ENCODE measurements at places on chromosomes 7 and 10.

GRCh38 chr7:115758025-115758424 lies 272.5 kb downstream of the TFEC start:
- no peak for DNase-seq

- DNase-seq = no peak
Measured at GRCh38 chr10:97020452-97021400, 165.0 kb downstream of the SLIT1 start.

GRCh38 chr7:37921876-37922275 lies 1.4 kb downstream of the EPDR1 start:
- no peak for DNase-seq

DNA sequence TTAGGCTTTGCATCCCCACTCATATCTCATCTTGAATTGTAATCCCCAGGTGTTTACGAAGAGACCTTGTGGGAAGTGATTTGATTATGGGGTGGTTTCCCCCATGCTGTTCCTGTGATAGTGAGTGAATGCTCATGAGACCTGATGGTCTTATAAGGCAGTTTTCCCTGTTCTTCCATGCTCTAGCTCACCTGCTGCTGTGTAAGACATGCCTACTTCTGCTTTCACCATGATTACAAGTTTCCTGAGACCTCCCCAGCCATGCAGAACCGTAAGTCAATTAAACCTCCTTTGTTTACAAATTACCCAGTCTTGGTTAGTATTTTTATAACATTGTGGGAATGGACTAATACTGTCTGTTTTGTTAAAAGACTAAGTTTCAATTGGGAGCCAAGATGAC lies 35.3 kb upstream of the ZNF92 start:
- no peak for DNase-seq

- DNase-seq = no peak
Measured at GRCh38 chr7:112358513-112358912, 91.7 kb upstream of the IFRD1 start.

- DNase-seq = no peak
Measured at GRCh38 chr10:3236644-3237404, 64.2 kb upstream of the PITRM1 start.

DNA sequence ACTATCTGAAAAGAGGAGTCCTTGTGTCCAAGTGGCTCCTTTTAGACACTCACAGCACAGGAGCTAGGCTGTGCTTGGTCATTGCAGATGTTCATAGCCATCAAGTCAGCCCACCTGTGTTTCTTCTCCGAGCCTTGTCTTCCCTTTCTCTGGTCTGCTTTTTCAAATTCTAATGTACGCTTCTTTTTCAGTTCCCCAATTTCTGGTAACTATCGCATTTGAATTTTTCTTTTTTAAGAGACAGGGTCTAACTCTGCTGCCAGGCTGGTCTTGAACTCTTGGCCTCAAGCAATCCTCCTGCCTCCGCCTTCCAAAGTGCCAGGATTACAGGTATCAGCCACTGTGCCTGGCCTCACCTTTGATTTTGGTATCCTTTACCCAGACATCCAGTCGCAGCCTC lies 18.9 kb downstream of the APBB1IP start:
- no peak for DNase-seq

DNA sequence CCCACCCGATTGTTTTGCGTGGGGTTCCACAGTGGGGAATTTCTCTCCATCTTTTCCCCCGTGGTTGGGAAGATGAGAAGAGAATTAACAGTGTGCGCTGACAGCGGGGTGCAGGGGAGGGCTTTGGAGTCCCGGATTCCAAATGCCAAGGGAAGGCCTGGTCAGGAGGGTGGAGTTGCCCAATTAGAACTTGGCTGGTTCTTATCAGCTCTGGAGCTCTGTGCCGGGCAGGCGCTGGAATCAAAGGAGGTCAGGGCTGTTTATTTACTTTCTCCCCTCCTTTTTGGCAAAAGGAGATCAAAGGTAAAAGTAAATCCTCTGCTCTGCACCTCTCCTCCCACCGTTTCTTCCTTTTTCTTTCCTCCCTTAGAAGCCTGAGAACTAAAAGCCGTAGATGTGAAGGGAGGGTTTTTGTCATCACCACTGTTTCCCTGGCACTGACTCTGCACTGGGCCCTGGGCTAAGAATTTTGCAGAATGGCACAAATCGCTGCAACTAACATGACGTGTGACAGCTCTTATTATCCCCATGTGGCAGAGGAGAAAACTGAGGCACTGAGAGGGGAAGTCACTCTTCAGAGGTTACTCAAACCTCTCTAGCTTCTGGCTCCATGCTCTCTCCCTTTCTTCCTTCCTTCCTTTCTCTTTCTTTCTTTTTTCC lies 95.2 kb upstream of the ZNF716 start:
- no peak for DNase-seq

GRCh38 chr7:4169455-4169854 lies 512.6 kb upstream of the FOXK1 start:
- no peak for DNase-seq

GRCh38 chr10:18158773-18159265 lies 18.6 kb downstream of the CACNB2 start:
- no peak for DNase-seq

GRCh38 chr7:2966466-2967078 lies 77.1 kb downstream of the CARD11 start:
- no peak for DNase-seq

GRCh38 chr10:22854935-22855421 lies 72.9 kb upstream of the ARMC3 start:
- DNase-seq = no peak

DNA sequence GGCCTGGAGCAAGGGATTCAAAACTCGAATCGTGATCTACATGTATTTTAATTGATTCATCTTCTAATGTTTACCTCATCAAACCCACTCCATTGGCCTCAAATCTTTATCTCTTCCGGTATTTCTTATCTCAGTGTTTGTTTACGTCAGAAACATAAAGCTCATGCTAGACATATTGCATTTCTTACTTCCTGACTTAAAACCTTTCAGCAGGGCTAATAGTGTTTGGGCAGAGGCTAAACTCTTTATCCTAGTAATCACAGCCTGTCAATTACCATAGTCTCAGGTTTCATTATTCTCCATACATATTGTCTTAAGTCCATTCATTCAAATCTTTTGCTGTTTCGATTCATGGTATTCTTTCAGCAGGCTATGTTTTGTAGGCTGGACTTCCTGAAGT lies 81.3 kb upstream of the AGR3 start:
- no peak for DNase-seq

GRCh38 chr7:16826060-16826459 lies 21.3 kb upstream of the AGR2 start:
- DNase-seq = no peak

- DNase-seq = no peak
Measured at GRCh38 chr10:51910596-51910995, 211.2 kb upstream of the CSTF2T start.

- no peak for DNase-seq
Measured at GRCh38 chr7:155987681-155988235, 175.5 kb upstream of the SHH start.

- no peak for DNase-seq
Measured at GRCh38 chr7:124349443-124349842, 316.6 kb upstream of the TMEM229A start.

DNA sequence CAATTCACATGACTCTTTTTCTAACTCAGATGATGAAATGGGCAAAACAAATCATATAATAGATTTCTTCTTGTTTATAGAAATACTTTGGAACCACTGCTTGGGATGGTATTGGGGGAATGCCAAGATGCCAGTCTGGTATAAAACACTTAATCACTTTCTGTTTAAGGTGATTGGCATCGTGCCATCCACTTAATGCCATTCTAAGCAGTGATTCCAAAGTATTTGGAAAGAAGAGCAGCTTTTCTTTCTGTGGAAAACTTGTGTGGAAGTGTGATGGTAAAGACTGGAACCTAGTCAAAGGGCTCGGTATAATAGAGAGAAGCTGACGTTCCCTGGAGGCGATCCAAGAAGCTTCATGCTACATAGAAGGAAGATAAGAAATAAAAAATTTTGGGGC lies 120.6 kb downstream of the TMEM26 start:
- no peak for DNase-seq

DNA sequence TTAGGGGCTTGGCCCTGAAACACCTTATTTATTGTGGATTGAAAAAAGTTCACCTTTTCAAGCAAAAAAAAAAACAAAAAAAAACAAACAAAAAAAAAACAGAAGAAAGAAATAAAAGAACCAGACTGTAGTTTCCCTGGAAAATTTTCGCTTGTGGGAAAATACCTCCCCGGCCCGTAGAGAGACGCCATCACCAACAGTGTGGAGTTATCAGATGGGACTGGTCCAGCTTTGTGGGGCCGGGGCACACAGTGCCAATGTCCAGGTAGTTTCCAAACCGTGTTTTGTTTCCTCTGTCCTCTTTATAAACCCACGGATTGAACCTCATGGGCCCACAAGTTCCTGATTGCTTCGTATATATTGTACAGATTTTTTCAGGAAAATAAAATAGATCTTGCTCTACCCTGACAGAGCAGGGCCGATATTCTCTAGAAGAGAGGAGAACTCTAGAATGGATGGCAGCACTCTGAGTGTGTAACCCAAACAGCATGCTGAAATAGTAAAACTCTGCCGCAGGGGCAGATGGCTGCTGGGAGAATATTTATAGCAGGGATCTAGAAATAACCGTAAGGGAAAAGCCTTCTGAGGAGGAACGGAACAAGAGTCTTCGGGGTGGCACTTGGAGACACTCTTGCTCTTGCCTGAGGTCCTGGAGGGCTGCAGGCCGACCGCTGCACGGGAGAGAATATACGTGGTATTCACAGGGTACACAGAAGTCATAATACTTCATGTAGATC lies 241.0 kb downstream of the FRMD4A start:
- DNase-seq = no peak

DNA sequence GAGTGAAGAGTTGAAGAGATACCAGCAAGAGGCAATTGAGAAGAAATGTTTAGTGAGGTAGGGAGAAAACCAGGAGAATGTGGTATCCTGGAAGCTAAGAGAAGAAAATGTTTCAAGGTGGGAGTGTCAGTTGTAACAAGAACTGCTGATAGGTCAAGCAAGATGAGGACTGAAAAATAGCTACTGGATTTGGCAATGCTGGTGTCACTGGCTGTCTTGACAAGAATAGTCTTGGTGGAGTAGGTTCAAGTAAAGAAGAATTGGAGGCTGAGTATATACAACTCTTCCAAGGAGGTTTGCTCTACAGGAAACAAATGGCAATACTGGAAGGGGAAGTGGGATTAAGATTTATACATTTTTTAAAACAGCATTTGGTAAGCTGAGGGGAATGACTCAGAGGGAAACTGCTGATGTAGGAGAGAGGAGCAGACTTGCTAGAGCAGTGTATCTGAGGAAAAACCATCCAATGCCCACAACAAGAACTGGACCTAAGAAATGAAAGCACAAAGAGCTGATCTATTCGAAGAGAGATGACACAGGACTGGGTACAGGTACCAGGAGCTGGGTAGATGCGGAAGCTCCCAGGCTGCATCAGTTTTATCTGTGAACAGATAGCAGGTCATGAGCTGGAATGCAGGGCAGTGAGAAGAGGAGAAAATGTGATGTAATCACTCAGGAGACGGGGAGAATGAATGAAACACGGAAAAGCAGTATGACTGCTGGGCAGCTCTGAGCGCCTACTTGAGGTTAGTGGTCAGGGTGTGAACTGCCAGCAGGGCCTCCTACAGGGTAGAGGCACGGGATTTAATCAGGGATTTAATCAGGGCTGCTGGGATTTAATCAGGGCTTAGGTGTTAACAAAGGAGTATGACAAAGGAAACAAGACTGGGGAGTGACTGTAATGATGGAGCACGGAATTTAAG lies 34.5 kb downstream of the FAM25A start:
- no peak for DNase-seq

DNA sequence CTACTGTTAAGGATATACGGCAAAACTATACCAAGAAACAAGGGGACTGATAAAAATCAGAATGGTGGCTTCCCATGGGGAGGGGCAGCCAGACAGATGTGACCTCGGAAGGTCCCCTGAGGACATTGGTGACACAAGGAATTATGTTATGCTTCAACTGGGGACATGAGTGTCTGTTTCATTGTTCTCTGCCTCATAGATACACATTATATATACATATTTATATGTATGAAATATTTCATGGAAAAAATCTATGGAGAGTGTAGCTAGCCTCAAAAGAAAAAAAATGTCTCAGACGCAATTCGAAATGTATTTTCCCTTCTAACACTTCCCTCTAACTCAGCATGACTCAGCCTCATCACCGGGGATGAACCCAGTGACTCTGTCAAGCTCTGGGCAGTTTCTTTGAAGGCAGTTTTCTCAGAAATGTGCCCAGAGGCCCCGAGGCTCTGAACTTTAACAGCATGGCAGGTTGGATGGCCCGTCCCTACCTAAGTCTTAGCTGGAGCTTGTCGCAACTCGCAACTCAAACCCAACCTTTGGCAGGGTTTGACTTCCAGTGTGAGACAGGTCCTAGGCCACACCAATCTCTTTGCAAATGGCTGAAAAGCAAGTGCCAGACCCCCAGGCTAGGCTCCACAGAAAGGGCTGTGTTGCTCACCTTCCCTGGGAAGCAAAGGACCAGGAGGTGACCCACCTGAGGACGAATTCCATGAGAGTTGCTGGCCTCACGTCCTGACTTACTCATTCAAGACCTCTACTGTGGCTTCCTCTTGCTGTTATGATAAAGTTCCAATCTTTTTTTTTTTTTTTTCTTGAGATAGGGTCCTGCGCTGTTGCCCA lies 86.9 kb downstream of the CARD11 start:
- no peak for DNase-seq

DNA sequence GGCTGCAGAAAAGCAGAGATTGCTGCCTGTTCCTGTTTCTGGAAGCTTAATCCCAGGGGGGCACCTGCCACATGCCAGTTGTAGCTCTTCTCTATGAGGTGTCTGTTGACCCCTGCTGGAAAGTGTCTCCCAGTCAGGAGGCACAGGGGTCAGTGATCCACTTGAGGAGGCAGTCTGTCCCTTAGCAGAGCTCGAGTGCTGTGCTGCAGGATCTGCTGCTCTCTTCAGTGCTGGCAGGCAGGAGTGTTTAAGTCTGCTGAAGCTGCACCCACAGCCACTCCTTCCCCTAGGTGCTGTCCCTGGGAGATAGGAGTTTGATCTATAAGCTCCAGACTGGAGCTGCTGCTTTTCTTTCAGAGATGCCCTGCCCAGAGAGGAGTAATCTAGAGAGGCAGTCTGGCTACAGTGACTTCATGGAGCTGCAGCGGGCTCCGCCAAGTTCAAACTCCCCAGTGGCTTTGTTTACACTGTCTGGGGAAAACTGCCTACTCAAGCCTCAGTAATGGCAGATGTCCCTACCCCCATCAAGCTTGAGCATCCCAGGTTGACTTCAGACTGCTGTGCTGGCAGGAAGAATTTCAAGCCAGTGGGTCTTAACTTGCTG lies 57.6 kb upstream of the CROT start:
- DNase-seq = no peak

DNA sequence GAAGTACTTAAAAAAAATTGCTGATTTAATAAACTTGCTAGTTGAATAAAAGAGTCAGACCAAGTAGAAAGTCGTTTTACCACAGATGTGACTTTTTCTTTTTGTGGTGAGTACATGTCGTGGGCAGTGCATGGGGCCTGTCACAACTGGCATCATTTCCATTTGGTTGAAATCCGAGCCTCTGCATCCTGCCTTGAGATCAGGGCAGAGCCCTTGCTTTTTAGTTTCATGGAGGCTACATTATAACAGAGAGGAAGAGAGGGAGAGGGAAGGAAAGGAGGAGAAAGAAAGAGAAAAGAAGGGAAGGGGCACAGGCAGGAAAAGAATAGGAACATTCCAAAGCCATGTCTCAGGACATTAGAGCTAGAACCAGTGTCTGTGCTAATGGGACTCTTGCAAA lies 20.4 kb upstream of the INSYN2A start:
- no peak for DNase-seq
